HuH-7 (cell line): ENCODE measurements at places on chromosomes 7 and 10.

DNA sequence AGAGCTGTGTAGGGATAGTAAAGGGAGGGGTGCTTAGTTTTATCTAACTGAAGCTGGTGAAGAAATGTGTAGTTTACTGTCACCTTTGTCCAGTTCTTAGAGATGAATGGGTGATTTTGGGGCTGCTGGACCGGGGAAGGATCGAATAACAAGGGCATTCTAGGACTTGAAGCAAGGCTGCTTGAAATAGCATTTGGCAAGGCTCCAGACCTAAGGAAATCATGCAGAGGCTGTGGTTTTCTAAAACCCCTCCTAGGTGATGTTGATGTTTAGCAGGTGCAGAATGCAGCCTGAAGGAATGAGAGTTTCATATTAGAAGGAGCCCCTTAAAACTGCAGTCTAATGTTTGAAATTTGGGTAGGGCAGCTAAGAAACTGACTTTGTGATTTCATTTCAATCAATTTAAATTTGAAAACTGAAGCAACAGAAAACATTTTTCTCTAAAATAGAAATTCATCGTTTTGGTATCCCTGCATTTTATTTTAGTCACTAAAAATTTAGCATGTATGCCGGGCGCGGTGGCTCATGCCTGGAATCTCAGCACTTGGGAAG lies 68.5 kb downstream of the TET1 start:
- DNase-seq, result no peak

DNA sequence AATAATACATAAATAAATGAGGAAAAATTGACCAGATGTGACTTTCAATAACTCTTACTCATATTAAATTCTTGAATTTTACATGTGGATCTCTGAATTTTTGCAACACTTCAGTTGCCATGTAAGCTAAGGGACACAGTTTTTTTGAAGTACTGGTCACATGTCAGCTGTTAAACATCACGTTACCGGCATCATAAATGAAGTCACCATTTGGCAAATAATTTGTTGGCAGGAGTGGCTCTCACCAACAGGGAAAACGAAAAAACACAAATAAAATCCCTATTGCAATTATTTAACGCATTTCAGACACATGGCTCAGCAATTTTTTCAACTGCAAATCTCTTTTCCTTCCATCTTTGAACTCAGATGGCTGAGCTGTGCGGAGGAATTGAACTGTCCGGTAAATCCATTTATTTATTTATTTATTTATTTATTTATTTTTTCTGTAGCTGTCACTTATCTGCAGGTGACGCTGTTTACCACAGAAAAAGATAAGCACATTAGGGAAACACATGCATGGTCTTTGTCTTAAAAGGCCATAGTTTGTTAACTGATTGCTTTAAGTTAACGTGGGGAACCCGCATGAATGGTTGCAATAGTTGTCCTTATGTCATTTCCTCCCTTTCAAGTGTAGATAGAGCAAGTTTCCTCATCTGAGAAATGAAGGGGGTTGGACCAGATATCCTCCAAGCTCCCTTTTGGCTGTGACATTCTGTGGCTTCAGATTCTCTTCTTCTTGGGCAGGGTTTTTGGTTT lies 64.7 kb upstream of the JAZF1 start:
- DNase-seq, result no peak

DNA sequence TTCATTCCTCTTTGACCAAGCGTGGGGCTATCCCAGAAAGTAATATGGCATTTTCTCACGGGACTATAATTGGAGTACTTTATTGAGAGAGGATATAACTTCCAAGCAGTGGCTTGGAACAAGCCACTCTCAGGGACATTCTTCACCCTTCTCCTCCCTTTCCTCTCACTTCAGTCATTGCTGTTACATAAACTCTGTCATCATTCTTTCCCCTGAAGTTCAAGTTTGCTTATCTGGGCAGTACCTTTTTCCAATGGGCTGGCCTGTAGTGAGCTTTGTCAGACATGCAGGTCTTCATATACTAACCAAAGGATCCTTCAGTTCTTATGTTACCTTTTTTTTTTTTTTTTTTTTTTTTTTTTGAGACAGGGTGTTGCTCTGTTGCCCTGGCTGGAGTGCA lies 58.7 kb upstream of the KMT2E start:
- no peak for DNase-seq

DNA sequence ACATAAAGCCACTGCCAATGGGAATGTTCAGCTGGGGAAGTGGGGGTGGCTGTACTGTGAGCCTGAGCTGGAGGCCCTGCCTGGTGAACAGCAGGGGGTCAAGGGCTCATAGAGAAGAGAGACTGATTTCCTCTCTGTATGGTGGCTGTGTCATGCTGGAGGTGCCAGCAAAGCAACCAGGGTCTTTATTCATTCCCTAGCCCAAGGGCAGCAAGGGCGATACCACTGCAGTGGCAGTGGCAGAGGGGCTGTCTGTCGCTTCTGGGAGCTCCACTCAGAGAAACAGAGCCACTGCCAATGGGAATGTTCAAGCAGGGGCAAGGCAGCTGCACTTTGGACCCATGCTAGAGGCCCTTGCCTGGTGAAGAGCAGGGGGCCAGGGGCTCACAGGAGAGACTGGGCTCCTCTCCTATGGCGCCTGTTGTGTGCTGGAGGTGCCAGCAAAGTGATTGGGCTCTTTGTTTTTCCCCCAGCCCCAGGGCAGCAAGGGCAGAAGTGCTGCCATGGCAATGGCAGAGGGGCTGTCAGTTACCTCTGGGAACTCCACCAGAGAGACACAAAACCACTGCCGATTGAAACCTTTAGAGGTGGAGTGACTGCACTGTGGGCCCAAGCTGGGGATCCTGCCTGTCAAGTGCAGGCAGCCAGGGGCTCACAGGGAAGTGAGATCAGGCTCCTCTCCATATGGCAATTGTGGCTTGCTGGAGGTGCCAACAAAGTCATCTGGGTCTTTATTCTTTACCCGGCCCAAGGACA lies 545.1 kb downstream of the SH2D4B start:
- no peak for DNase-seq

DNA sequence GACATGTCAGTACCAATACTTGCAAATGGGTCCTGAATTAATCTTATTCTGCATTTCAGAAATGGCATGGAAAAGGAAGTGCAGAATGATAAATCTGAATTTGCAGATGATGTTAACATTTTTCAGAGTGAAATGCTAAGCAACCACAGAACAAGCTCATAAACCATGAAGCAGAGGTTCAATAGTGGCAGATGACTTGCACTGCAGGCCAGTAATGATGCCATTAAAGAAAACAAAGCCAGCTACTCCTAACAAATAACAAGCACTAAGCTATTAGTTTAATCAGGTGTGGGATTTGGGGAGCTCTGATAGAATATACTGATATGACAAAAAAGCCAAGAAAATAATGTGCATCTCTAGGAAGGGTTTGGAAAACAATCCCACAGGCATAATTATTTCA lies 85.4 kb downstream of the FAM13C start:
- no peak for DNase-seq

DNA sequence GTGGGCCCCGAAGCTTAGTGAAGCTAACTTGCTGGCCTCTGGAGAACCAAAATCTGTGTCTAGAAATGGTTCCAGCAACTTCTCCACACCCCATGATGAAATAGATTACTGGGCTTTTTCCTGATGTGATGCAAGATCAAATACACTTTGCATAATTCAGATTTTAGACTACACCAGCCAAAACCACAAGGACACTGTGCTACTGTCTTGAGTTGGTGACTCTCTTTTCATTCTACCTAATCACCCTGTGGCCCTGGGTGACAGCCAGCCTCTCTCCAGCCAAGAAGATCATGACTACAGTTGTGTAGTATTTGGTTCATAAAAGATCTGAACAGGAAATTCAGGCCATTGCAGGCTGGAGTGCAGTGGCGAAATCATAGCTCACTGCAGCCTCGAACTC lies 22.2 kb downstream of the AZGP1 start:
- DNase-seq, result no peak

DNA sequence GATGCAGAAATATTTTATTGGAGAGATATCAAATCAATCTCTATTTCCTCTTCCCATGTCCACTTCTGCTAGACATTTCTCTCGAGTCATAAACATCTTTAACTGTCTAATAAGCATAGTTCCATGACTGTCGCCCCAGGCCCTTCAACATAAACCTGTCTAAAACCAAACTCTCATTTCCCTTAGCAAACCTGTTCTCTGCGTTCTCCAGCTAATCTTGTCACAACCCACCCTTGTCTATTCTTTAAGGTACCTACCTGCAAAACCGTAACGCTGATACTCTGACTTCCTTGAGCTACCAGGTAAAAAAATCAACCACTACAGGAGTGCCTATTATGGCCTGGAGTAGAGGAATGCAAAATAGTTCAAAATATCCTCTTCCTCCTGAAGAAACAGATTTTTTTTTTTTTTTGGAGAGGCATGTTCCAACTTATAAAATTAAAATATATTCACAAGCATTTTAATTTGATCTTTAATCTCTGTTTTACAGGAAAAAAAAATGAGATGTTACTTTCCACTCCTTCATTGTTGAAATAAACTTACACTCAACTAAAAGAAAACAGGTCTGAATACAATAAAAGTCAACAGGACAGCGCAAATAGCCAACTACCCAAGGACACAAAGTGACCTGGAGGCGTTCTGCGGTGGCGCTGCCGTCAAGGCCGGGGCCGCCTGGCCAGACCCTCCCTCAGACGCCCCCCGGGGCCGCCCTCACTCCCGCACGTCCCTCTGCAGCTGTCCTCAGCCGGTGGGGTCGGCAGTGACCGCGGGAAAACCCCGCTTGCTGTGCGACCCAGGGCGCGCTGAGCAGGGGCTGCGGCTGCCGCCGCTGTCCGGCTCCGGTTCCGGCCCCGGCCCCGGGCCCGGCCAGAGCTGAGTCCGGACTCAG lies 765 bp downstream of the SLC25A40 start:
- DNase-seq, result peak; percentile 17

GRCh38 chr10:24706479-24707118 lies 17.1 kb downstream of the ARHGAP21 start:
- DNase-seq, result peak; percentile 31

DNA sequence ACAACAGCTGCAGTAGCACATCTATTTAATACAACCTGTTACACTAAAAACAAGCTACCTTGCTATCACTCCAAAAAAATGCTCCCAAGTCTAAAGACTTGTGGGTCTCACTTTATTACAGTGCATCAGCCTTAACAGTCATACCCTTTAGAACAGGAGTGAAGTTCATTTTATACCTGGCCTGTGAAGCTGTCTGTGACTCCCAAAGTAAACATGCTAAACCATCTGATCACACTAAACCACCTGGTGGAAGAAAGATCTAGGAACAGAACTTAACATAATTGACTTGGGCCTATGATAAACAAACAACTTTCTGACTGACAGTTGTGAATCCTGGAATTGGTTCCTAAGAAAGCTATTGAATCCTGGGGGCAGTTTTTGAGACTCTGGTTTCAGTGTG lies 80.9 kb upstream of the ATP6V0A4 start:
- no peak for DNase-seq

GRCh38 chr7:52863652-52864051 lies 171.8 kb upstream of the POM121L12 start:
- no peak for DNase-seq

- DNase-seq, result no peak
These were observed 38.6 kb downstream of the NEBL start for GRCh38 chr10:20858292-20859124.

DNA sequence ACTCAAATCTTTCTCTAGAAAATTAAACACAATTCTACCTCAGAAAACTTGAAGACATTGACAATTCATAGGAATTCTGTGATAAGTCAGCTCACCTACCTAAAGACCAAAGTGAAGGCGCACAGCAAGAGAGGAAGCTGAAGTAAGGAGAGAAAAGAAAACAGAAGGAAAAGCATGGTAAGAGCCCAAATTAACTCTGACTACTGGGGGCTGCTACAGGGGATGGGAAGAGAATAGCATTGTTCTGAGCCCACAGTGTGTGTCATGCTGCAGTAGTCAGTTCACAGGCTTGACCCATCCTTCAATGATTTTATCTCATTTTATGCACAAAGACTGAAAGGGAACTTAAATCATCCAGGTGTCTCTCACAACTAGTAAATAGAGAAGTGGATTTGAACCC lies 111.3 kb downstream of the PTEN start:
- no peak for DNase-seq

DNA sequence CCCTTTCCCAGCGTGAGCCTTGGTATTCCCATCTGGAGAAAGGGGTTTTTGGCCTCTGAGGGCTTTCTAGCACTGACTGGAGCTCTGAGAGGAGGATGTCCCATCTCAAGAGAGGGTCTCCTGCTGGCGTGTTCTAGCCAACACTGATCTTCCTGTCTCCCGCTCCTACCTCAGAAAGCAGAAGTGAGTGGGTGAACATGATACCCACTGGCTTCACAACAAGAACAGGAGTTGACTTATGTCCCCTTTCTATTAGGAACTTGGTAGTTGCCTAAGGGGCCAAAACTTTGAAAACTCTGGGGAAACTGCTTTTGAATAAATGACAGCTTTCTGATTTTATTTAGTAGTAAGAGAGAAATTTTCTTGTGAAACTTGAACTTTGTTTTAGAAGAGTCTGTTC lies 113.1 kb upstream of the ADCY1 start:
- DNase-seq, result no peak

- DNase-seq, result no peak
These were observed 529 bp downstream of the CLDN3 start for GRCh38 chr7:73769481-73770001.

GRCh38 chr7:149724661-149725425 lies 48.5 kb downstream of the ZNF467 start:
- DNase-seq, result no peak

GRCh38 chr7:45176886-45177731 lies 19.5 kb downstream of the RAMP3 start:
- DNase-seq, result no peak

DNA sequence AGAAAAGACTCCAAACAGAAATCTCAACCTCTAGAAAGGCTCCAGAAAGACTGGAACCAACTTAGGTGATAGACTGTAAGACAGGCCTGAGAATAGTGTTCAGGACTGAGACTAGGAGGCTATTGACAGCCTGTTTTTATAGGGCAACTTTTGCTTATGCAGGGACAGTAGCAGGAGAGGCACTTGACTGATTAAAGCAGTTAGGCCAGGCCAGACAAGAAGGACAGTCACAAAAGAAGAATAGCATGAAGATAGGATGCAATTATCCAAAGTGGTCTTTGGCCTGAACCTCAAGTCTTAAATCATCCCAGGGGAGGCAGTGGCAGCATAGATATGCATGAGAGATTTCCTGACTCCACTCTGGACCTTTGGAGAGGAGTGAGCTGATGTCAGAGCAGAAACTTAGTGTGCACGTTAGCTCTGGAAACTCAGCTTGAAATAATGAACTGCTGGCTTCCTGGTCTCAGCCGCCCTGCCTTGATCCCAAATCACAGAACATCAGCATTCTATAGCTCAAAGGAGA lies 290.6 kb downstream of the SORCS3 start:
- DNase-seq, result no peak

DNA sequence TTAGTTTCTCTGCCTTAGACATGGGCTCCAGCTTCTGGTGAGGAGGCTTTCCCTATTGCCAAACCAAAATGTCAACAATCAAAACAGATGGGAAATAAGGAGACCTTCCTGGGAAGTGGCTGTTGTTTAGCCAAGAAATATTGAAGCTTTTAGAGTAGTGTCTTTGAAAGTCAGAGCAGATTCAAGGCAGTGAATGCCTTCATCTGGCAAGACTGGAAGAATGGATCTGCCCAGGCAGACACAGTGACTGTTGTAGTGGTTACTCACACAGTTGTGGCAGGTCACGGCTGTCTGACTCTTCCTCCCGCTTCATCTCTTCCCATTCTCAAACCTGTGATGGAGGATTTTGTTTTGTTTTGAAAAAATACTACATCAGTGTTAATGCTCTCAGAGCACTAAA lies 154.1 kb upstream of the ADO start:
- DNase-seq, result no peak

GRCh38 chr10:69649786-69650550 lies 19.9 kb downstream of the FAM241B start:
- DNase-seq, result no peak
